ENCODE measurements at places on chromosomes 3 and 15.

GRCh38 chr3:44055951-44056350 lies 185.7 kb upstream of the TOPAZ1 start:
- no peak for DNase-seq

DNA sequence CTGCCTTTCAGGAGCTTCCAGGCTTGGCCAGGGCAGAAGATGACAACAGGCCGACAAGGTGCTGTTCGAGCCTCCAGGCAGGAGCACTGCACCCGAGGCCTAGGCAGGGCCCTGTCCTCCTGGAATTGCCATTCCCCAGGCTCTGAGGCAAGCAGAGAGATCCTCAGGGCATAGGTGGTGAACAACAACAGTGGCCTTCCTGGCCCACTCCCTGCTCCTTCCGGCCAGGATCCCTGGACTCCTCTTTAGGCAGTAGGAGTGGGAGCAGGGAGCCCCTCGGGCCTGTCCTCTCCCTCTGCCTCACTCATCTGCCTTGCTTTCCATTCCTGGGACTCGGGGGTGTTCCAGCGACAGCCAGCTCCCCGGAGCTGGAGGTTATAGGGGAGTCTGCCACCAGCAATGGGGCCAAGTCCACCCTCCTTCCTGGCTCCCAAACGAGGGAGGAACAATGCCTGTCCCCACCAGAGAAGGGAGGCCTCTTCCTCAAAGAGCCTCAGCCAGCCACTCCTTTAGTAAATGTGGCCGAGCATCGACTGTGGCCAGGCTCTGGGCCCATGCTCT lies 135.0 kb downstream of the NUP210 start:
- no peak for DNase-seq

DNA sequence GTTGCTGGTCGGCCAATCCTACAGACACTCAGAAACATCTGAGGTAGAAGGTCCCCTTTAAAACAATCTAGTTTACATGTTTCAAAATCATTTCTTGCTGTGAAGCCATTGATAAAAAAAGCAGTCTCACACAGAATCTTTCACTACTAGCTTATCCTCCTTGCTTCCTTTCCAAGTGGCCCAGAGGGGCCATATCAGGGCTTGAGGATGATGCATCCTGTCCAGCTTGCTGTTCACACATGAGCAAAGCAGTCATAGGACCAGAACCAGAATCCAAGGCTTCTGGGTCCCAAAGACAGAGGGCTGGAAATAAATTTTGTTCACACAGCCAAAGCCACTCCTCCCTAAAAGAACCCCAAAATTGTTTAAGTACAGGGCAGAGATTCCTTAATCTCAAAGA lies 9.2 kb upstream of the LYZL4 start:
- DNase-seq: no peak

- DNase-seq: no peak
These were observed 25.5 kb upstream of the CP start for GRCh38 chr3:149247008-149247710.

DNA sequence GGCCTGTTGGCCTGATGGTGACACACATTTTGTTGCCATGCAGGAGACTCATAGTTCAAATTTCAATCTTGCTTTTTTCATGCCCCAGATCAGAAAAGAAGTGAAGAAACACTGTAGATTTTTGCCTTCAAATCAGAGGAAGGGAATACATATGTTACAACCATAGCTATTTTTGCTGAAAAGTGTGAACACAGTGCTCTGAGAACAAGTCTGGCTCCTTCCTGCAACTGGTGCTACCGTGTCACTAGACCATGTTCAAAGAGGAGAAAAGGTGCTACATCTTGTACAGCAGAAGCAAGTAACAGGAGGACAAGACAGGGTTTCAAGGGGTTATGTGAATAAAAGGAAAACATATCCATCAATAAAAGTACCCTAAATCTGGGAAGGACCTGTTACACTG lies 44.6 kb downstream of the CD47 start:
- DNase-seq: no peak

DNA sequence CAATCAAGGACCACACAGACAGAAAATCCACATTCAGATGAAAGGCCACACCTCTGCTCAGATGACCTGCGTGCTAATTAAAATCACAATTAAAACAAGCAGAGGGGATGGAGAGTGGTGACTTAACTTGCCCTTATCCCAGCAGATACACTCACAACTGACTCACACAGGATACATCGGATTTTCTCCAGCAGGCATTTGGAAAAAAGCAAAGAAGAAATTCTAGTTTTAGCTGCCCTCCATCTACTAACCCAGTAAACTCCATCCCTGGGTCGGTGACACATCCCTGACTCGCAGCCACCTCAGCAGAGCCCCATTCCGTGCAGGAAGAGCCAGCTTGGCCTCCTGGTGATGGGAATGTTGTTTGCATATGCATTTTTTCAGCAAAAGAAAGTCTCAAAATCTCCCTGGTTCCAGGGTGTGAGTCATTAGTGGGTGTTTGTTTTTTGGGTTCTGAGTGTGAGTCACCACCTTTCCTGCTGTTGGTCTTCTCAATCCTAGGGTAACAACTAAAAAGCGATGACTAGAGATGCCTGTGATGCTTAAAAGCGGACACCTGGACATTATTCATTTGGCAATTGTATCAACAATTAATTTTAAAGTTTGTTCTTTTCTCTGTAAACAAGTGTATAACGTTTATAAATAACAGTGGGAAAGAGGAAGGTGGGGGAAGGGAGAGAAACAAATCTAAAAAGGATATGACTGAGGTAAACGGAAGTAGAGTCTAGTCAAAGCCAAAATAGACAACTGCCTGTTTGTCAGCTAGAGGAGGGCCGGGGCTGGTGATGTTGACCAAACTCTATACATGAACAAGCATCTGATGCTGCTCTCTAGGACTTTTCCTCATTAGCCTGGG lies 49.8 kb upstream of the SLC4A7 start:
- DNase-seq: peak; percentile 5

DNA sequence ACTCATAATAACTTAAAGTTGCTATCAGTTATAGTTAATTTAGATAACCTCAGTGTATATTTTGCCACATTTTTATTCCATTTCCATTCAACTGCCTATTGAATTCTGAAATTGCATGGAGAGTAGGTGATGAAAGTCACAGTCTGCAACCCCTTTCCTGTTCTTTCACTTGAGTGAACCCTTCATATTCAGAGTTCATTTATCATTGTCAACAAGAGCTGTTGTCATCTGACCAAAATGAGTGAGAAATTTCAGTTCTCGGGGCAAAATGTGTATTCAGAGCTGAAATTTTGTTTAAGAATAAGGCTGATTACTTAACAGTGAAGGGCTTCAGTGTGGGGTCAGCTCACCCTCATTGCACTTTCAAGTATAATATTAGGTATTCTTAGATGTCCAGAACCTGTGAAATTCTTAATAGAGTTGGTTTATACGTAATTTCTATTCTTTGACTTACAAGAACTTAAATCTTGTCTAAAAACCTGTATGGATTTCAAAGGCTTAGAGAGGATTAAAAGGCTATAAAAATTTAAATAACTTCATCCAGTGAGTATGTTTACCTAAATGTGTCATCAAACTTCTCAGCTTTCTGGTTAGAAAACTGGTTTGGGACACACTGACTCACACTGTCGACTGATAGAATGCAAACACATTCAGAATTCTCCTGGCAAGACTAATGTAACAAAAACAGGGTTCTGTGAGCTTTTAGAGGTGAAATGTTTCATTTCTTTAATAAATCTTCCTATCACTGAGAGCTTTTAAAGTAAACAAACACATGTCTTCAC lies 92.2 kb downstream of the CMSS1 start:
- DNase-seq: no peak

DNA sequence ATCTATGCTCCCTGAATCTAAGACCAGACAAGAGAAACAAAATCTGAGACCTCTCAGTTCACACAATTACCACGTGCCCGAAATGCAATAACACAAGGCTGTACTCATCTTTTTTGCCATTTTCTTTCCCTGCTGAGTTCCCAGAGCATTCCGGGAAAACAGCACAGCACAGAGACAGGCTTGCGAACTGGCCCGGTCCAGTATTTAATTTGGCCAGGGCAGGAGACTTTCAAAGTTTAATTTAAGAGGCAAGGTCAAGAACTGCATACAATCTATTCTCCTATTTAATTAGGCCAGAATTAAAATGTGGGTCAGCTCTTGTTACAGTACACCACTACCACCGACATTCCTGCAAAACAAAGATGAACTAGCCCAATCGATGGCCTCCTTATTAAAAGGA lies 87.5 kb upstream of the SNRPA1 start:
- no peak for DNase-seq

- DNase-seq: no peak
These were observed 78.4 kb upstream of the WNT5A start for GRCh38 chr3:55565521-55565920.

DNA sequence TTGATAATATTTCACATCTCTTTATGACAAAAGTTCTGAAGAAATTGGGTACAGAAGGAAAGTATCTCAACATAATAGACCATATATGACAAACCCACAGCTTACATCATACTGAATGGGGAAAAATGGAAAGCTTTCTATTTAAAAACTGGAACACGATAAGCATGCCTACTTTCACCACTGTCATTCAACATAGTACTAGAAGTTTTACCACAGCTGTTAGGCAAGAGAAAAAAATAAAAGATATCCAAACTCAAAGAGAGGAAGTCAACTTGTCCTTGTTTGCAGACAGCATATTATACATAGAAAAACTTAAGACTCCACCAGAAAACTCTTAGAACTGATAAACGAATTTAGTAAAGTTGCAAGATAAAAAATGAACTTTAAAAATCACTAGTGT lies 40.3 kb downstream of the COPS2 start:
- DNase-seq: no peak

DNA sequence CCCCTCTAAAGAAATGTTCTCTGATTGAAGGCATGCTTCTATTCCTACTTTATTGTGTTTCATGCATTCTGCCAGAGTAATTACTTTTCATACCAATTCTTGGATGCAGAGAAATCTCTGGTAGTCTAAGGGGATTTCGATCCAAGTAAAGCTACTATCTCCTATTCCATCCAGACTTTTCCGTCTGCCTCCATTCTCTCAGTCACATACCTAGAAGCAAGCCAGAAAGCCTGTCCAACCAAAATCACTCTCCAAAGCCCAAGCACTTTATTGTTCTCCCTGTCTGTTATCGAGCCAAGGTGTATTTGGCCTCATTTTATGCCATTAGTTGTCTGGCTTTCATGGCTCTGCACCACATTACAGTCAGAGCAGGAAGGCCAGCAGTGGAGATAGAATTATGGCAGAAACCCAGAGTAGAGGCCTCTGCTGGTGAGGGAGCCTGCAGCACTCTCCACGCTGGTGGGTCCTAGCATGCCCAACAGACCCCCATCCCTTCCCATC lies 95.9 kb downstream of the SLC49A4 start:
- no peak for DNase-seq

GRCh38 chr15:33746203-33746602 lies 222.1 kb upstream of the CHRM5 start:
- no peak for DNase-seq

DNA sequence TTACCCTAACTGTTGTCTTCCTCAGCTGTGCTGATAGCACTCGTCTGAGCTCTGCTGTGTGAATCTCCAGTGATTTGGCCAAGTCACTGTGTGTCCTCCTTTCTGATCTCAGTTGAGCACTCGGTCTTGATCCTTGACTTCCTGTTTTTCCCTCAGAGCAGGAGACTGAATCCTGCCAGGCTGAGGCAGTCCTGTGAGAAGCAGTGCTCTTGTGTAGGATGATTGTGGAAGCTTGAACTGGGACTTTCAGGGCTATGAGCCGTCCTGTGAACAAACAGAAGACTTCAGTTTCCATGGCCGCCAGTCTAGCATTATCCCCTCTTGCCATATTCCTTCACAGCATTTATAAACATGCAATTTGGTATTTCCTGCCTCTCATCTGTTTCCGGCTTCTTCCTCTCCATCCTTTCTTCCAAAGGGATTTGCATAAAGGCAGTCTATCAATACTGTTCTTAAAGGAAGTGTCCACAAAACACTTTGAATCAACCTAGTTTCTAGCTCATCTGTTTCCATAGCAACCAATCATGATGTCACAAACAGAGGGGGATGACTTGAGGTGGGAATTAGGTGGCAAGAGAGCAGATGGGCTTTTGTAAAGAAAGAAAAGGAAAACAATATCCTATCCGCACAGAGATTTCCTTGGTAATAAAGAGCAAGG lies 237.2 kb downstream of the AGBL1 start:
- no peak for DNase-seq
